ENCODE measurements at places on chromosomes 13 and 19.

DNA sequence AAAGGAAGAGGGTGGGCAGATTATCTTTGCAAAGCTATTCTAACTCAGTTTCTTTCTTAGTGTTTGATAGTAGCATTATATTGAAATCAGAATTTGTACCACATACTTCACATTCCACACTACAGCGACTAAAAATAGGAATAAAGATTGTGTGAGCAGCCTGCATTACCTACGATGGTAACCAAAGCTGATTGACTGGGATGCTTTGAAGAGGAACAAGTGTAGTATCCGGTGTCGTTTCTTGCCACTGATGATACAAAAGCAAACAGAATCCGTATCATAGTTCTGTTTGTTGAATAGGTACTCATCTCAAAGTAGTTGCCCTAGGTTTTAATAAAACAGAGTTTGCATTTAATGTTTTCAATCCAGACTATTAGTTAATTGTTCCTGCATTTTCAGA is 51.2 kb downstream of the FLT3 start:
- no peak for DNase-seq

DNA sequence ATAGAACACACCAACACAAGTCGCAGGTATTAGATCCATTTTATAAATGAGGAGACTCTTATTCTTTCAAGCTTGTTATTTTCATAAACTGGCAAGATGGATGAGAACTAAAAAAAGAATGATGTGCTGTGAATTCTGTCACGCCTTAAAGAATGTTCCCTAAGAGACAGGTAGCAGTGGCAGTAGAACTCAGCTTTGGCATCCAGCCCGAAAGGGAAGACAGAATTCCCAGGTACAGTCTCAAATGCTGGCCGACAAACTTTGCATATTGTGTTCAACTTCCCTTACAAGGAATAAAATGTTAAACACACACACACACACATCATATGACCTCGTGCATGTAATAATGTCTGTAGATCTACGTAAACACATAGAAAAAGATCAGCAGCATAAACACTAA is 3.2 kb downstream of the TMEM272 start:
- no peak for DNase-seq

GRCh38 chr19:42249769-42250168 is 5.2 kb downstream of the ERF start:
- DNase-seq = no peak

- DNase-seq = no peak
Observed at GRCh38 chr19:3257071-3257470, 32.6 kb downstream of the CELF5 start.

DNA sequence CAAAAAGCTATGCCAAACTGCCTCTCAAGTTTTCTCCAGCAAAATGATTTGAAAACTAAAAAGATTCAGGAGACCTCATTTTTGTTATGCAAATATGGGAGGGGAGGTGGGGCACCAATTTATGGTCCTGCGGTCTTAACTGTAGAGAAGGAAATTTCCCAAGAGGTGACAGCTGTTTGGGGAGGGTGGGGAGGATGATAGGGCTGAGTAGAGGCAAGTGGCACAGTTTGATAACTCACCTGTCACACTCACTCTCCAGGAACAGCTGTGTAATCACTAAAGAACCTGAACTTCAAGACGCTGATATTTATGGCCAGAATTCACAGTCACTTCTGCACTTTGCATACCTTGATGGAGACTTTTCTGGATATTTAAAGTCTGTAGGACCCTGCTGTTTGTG is 232.9 kb upstream of the STARD13 start:
- no peak for DNase-seq

DNA sequence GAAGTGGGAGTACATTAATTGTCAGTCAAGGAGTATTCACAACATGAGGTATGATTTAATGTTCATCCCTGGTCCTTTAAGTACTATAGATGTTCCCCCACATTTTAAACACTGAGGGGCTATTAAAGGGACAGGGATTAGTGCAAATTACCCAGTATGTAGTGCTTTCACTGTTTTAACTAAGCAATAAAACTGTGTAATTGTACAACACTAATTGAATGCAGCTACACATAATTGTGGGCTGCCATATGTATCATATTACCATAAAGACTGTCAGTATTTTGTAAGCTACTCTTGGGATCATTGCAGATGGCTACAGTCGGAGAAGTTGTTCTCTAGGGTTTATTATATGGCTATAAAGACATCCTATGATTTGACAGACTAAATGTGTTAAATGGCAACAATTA is 316.6 kb downstream of the DCLK1 start:
- DNase-seq = no peak
